ENCODE measurements at places on chromosomes 6 and 20.

GRCh38 chr6:11251553-11252360 is 19.3 kb upstream of the NEDD9 start:
- no peak for DNase-seq

DNA sequence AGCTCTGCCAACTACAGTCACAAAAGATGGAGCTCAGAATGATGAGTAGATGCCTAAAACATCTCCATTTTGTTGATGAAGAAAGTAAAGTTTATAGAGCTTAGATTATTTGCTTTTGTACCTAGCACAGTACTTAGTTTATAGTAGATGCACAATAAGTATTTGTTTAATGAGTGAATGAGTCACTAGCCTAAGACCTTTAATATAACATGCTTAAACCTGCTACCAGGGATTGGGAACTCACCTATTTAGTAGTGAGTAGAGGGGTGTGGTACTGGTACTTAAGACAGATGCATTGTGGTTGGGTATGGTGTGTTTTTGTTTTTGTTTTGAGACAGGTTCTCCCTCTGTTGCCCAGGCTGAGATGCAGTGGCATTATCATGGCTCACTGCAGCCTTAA is 35.8 kb downstream of the TRIM38 start:
- no peak for DNase-seq

GRCh38 chr20:34426026-34426425 is 63.0 kb downstream of the ITCH start:
- DNase-seq = no peak

DNA sequence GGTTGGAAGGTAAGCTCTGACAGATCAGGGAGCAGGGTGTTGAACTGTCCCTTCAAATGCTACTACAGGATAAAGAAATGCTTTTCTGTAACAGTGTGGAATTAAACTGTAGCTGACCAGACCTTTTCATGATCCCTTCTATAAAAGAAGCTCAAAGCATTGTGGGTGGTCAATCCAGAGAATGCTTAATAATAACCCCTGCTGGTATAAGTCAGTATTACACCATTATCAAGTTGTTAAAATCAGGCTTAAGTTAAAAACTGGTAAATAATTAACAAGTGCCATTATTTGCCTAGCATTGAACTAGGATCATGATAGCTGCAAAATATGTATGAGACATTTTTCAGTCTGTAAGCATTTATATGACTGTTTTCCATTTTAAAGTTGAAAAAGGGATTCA is 468.9 kb downstream of the PKHD1 start:
- no peak for DNase-seq

All from left colon (tissue), 2 donors.